ENCODE measurements at places on chromosomes 16 and 17.

GRCh38 chr17:9842057-9842758 is 16.5 kb downstream of the GLP2R start:
- H3K36me3 ChIP-seq = no peaks in the 10 kb centered on the region
- no peak for ATAC-seq
- H3K4me1 ChIP-seq = no peaks in the 10 kb centered on the region
- H3K27ac ChIP-seq = no peak overlapping the region

DNA sequence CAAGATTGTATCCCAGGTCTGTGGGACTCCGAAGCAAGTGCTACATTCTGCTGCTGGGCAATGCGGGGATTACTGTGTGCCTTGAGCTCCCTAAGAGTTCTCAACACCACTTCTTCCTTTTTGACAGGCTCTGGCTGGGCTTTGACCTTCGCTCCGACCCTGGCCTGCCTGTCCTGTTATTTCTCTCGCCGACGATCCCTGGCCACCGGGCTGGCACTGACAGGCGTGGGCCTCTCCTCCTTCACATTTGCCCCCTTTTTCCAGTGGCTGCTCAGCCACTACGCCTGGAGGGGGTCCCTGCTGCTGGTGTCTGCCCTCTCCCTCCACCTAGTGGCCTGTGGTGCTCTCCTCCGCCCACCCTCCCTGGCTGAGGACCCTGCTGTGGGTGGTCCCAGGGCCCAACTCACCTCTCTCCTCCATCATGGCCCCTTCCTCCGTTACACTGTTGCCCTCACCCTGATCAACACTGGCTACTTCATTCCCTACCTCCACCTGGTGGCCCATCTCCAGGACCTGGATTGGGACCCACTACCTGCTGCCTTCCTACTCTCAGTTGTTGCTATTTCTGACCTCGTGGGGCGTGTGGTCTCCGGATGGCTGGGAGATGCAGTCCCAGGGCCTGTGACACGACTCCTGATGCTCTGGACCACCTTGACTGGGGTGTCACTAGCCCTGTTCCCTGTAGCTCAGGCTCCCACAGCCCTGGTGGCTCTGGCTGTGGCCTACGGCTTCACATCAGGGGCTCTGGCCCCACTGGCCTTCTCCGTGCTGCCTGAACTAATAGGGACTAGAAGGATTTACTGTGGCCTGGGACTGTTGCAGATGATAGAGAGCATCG is 2.4 kb downstream of the SLC16A13 start:
- H3K27me3 ChIP-seq = no peaks in the 10 kb centered on the region
- H3K4me3 ChIP-seq = peak overlapping the region; percentile 97
- H3K36me3 ChIP-seq = peaks cover 24% of the 10 kb centered on the region
- H3K27ac ChIP-seq = peak overlapping the region; percentile 23

DNA sequence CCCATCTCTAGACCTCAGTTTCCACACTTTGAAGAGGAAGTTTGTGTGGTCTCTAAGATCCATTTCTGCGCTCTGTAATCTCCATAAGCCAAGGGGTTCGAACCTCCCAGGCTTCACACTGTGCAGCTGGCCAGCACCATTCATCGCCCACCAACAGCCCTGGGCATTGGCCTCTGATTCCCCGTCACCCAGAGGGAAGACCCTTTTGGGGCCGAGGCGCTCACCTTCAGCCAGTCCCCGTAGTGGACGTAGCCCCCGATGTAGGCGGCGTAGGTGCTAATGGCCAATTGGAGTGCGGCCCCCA is 678 bp downstream of the TMEM101 start:
- no peaks in the 10 kb centered on the region for H3K4me1 ChIP-seq
- peak overlapping the region; percentile 99 for H3K27ac ChIP-seq

- ATAC-seq = no peak
- H3K4me3 ChIP-seq = no peak overlapping the region
- no peaks in the 10 kb centered on the region for H3K36me3 ChIP-seq
- H3K27me3 ChIP-seq = no peaks in the 10 kb centered on the region
- no peaks in the 10 kb centered on the region for H3K4me1 ChIP-seq
- H3K27ac ChIP-seq = no peak overlapping the region
Observed at GRCh38 chr16:51960931-51961330, 586.0 kb downstream of the TOX3 start.

DNA sequence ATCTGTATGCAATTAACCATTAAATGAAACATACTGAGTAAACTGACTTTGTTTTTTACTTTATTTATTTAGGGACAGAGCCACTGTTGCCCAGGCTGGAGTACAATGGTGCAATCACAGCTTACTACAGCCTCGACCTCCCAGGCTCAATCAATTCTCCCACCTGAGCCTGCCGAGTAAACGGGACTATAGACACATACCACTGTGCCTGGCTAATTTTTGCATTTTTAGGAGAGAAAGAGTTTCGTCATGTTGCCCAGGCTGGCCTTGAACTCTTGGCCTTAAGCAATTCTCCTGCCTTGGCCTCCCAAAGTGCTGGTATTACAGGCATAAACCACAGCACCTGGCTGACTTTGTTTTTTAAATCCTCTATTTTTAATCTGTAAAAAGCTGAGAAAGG is 42.6 kb downstream of the ANKFY1 start:
- ATAC-seq = no peak
- no peak overlapping the region for H3K4me3 ChIP-seq
- H3K27ac ChIP-seq = no peak overlapping the region
- peaks cover 62% of the 10 kb centered on the region for H3K36me3 ChIP-seq
- H3K27me3 ChIP-seq = no peaks in the 10 kb centered on the region

DNA sequence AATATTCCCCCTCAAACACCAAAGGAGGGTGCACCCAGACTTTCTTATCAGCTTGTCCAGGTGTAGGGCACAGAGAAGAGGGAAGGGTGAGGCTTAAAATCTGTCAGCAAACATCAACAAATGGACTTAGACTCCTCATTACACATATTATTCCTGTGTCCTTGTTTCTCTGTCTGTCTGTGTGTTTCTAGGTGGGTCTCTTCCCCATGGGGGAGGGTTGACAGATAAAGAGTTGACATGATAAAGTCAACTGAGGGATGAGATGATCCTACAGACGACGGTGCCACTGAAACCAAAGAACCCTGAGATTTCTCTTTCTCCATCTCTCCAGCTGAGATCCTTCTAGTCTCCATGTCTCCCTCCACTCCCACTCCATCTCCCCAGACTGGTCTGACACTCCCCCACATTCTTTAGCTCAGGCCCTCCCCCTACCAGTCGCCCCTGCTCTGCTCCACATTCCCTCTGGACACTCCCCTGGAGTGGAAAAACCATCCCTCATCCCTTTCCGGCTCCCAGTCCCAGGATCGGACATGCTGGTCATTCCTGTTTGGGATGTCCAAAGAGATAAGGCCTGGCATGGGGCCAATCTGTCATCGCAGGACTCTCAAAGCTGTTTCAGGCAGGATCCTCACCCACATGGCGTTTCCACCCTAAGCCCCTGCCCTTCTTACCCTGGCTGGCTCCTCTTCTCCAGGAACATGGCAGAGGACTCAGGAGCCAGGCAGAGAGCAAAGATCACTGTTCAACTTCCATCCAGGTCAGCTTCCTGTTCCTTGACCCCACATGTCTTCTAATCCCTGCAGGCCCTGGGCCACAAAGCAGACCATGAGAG is 2.9 kb upstream of the ITGA3 start:
- ATAC-seq = no peak
- H3K4me3 ChIP-seq = no peak overlapping the region
- H3K36me3 ChIP-seq = no peaks in the 10 kb centered on the region
- H3K27me3 ChIP-seq = peaks cover 6% of the 10 kb centered on the region

GRCh38 chr17:73232587-73233373 is 28.9 kb downstream of the CPSF4L start:
- peaks cover 47% of the 10 kb centered on the region for H3K4me1 ChIP-seq
- peak overlapping the region; percentile 95 for H3K27ac ChIP-seq
- H3K27me3 ChIP-seq = no peaks in the 10 kb centered on the region
- peaks cover 54% of the 10 kb centered on the region for H3K36me3 ChIP-seq
- H3K4me3 ChIP-seq = peak overlapping the region; percentile 92

DNA sequence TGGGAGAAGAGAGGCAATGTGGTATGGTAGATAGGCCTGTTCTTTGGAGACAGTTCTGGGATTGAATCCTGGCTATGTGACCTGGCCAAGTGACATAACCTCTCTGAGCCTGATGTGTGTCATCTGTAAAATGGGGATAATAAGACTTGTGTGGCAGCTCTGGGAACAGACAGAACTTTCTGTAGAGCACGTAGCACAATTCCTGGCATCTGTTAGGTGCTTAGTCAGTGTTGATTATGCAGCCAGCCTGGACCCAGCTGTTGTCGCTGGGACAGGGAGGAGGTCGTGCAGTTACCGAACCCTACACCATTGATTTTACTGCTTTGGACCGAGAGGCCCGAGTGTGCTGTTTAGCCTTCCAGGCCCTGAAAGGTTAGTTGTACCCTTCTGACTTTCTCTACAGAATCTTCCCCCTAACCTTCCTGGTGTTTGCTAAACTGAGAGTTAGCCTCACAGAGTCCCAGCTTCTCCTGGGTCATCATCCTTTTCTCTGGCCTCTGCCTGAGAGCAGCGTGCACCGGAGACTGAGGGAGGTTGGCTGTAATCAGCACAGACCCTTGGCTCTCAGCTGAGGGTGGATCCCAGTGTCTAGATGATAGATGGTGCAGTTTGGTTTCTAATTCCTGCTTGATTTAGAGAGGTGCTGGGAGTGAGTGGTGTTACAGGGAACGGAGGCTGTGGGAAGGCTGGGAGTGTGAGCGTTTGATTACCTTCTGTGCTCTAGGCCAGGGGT is 31.9 kb downstream of the MSI2 start:
- no peak for ATAC-seq
- H3K27me3 ChIP-seq = no peaks in the 10 kb centered on the region
- peak overlapping the region; percentile 48 for H3K27ac ChIP-seq
- peaks cover 76% of the 10 kb centered on the region for H3K36me3 ChIP-seq
- H3K4me1 ChIP-seq = peaks cover 41% of the 10 kb centered on the region
- no peak overlapping the region for H3K4me3 ChIP-seq

DNA sequence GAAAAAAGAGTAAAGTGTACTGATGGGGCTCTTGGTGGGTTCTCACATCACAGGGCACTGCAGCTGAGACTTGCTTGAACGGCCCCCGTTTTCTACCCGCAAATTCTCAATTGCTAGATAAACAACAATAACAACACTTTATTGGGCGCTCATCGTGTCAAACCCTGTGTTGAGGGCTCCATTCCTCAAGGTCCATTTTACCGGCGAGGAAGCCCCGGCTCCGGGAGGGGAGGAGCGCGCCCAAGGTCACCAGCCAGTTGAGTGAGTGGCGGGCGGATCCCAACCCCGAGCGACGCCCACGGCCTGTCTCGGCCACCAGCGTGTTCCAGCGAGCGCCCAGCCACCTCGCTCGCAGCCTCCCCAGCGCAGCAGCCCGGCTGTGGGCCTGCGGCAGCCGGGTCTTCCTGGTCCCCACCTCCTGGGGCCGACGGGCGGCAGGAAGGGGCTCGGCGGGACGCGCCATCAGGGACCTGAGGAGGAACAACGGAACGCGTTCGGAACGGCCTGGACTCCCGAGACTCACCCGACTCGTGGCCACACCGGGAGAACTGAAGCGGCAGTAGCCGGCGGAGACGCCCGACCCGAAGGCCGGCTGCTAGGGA is 373 bp downstream of the CMC2 start:
- ATAC-seq = peak; percentile 41
- H3K36me3 ChIP-seq = peaks cover 59% of the 10 kb centered on the region
- peak overlapping the region; percentile 87 for H3K4me3 ChIP-seq
- no peaks in the 10 kb centered on the region for H3K27me3 ChIP-seq
- peaks cover 34% of the 10 kb centered on the region for H3K4me1 ChIP-seq
- peak overlapping the region; percentile 99 for H3K27ac ChIP-seq

GRCh38 chr17:74780443-74781238 is 4.5 kb upstream of the NAT9 start:
- H3K4me3 ChIP-seq = peak overlapping the region; percentile 100
- no peak for ATAC-seq
- peak overlapping the region; percentile 74 for H3K27ac ChIP-seq
- H3K36me3 ChIP-seq = peaks cover 23% of the 10 kb centered on the region
- peaks cover 45% of the 10 kb centered on the region for H3K4me1 ChIP-seq
- no peaks in the 10 kb centered on the region for H3K27me3 ChIP-seq

GRCh38 chr17:11292491-11292890 is 51.5 kb downstream of the SHISA6 start:
- H3K27me3 ChIP-seq = peaks cover 3% of the 10 kb centered on the region
- H3K36me3 ChIP-seq = no peaks in the 10 kb centered on the region
- no peak overlapping the region for H3K27ac ChIP-seq
- no peak for ATAC-seq

DNA sequence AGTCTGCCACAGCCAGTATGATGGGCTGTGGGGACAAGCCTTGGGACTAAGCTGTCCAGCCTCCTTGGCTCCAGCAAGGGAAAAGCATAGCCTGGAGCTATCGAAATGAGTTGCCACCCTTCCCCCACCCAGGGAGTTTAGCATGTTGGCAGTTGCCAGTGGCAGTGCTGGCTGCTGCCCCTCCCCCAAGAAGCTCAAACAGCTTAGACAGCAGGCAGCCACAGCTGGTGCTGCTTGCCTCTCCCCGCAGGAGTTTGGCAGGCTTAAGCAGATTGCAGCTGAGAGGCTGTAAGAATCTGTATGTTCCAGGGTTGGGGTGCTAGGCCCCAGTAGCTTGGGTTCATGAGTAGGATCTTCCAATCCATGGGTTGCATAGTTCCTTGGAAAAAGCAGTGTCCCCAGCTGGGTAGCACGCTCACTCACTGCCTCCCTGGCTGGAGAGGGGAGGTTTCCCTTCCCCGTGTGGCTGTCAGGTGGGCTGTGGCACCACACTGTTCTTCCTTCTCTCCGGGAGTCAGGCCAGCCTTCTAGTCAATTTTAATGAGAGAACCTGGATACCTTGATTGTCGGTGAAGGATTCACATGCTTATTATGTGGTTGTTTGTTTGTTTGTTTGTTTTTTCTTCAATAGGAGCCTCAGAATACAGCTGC is 506.1 kb downstream of the CDH11 start:
- no peak for ATAC-seq
- H3K4me3 ChIP-seq = no peak overlapping the region
- H3K4me1 ChIP-seq = no peaks in the 10 kb centered on the region
- no peak overlapping the region for H3K27ac ChIP-seq

DNA sequence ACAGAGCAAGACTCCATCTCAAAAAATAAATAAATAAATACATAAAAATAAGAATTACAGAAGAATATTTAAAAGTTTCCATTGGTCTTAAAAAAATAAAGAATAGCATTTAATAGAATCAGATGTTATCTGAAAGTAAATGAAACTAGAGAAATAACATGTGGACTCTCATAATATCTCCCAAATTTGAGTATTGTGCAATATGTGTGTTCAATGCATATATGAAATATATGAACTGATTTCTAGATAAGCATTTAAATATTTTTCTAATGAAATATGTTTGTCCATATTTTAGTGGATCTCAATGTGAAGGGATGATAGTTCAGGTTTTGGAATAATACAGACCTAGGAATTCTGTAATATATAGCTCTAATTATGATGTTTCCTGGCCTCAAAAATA is 265.9 kb upstream of the PMFBP1 start:
- no peaks in the 10 kb centered on the region for H3K4me1 ChIP-seq
- no peaks in the 10 kb centered on the region for H3K36me3 ChIP-seq
- no peaks in the 10 kb centered on the region for H3K27me3 ChIP-seq
- no peak overlapping the region for H3K4me3 ChIP-seq
- H3K27ac ChIP-seq = no peak overlapping the region

DNA sequence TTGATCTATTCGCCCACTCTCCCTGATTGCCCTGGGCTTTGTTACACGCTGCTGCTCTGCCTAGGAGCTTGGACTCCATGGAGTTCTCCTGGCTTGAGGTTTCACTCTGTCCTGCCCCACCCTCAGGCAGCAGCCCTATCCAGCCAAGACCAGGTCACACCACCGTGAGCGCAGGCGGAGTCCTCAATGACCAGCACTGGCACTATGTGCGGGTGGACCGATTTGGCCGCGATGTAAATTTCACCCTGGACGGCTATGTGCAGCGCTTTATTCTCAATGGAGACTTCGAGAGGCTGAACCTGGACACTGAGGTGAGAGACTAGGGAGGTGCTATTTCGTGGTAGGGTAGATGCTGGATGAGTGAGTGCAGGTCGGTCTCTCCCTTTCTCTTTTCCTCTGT is 3.5 kb downstream of the CNTNAP1 start:
- peaks cover 11% of the 10 kb centered on the region for H3K27me3 ChIP-seq
- no peak overlapping the region for H3K4me3 ChIP-seq
- no peak for ATAC-seq
- no peaks in the 10 kb centered on the region for H3K36me3 ChIP-seq
- no peak overlapping the region for H3K27ac ChIP-seq

Data from activated T-helper 17 cell treated with anti-CD3 and anti-CD28 coated beads, Interleukin-2, amount 50 U/mL, for 72 hours (primary cell).